B cell (primary cell): ENCODE measurements at places on chromosomes 4 and X. TPM values are rescaled to one million over a fixed set of nuclear protein-coding genes. Genes with fewer than 3 reads are reported as not detected.

GRCh38 chrX:130174045-130174704 is 2.4 kb downstream of the RAB33A start:
- no peak for DNase-seq

- no peak for DNase-seq
These were observed 56.8 kb downstream of the ZFYVE28 start for GRCh38 chr4:2361366-2362265.

DNA sequence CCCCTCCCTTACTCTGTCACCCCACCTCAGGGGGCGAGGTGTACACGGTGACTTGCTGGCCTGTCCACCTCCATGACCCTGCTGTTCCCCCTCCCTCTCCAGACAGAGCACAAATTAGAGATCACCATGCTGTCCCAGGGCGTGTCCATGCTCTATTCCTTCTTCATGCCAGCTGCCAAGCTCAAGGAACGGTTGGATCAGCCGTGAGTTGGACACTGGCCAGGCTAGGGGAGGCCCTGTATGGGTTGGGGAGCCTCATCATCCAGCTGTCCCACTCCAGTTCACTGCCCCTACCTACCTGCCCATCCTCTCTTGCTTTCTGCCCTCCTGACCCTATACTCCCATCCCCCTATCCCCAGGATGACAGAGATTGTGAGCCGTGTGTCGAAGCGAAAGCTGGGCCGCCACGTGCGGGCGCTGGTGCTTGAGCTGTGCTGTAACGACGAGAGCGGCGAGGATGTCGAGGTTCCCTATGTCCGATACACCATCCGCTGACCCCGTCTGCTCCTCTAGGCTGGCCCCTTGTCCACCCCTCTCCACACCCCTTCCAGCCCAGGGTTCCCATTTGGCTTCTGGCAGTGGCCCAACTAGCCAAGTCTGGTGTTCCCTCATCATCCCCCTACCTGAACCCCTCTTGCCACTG is 3.9 kb upstream of the CDK16 start:
- no peak for DNase-seq

- DNase-seq, result no peak
These were observed 514.3 kb downstream of the PDHA2 start for GRCh38 chr4:96354036-96354712.

GRCh38 chr4:138399081-138399480 is 156.9 kb upstream of the SLC7A11 start:
- no peak for DNase-seq

DNA sequence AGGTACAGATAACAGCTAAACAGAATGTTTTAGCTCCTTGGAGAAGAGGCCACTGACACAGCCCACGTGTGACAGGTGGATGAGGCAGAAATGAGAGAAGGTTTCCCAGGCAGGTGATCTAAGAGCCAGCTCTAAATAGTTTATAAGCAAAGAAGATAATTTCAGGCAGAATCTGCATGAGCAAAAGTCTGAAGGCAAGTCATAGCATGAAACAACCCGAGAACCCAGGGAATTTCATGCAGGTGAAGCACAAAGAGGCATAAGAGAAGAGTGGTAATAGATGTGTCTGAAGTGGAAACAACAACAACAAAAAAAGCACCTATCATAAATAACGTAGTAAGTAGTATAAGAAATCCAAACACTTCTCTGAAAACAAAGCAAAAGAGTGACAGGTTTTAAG is 275.8 kb upstream of the CPEB2 start:
- no peak for DNase-seq

DNA sequence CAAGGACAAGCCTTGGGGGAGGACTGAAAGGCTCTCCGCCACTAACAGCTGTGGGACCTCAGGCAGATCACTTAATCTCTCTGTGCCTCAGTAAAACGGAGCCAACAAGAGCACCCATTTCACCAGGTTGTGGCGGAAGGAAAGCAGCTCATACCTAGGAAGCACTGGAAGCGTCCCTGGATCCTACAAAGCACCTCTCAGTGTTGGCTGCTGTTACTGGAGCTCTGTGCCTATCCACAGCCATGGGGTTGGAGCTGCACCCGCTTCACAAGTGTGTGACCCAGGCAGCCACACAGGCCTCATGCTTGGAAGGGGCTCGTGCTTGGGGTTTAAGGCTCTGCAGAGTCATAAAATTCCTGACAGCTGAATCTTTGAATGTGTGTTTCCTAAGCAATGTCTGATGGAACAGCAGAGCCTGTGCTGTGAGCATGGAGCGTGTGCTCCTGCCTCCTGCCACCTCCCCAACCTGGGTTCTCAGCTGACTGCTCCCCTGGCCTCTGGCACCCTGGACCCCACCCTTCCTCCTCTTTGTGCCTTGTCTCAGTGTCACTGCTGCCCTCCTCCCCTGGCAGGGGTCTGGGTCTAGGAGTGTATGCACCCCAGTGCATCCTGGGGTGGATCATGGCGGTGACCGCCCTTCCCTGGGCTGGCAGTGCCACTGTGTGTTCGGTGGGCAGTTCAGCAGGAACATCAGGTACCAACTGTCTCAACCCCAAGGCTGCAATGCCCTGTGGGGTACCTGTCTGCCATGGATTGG is 14.4 kb upstream of the MAN2B2 start:
- no peak for DNase-seq

DNA sequence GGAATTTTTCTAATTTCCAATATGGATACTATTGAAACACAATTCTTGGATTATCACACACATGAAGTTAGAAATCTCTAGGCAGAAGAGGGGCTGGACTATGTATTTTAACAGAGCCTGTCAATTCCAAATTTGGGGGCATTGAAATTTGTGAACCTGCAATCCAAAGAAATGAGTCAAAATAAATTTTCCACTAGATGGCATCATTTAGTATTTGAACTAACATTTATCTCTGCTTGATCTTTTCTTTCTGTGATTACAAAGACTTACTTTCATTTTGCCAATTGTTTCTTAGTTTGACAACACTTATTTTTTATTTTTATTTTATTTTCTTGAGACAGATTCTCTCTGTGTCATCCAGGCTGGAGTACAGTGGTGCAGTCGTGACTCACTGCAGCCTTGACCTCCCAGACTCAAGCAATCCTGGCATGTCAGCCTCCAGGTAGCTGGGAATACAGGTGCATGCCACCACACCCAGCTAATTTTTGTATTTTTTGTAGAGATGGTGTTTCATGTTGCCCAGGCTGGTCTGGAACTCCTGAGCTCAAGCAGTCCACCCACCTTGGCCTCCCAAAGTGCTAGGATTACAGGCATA is 2.7 kb upstream of the PYURF start:
- DNase-seq, result peak; percentile 24

GRCh38 chrX:136662104-136662503 is 14.1 kb downstream of the CD40LG start:
- DNase-seq, result no peak

DNA sequence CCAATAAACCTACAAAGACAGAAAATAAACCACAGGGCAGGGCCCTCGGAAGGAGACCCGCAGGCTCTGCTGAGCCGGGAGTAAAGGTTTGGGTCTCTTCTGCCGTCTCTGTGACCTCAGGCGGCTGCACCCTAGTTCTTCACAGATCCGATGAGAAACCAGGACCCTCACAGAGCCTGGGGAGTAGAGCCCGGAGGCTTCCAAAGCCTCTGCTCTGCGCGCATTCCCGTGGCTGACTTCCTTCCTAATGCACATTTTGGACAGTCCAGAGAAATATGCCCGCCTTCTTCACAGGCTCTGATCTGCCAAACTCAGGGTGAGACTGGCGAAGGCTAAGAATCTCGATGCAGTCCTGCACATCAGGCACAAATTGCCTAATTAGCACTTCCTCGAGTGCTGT is 245.5 kb downstream of the EVC2 start:
- DNase-seq, result no peak

- DNase-seq, result peak; percentile 46
These were observed 99.5 kb downstream of the EFHC2 start for GRCh38 chrX:44244008-44244407.

Gene MUC7
- not detected in 2 replicates for total RNA-seq
